Activated CD8-positive, alpha-beta T cell treated with anti-CD3 and anti-CD28 coated beads for 36 hours (primary cell): ENCODE measurements at places on chromosomes 12 and 14.

- no peak for DNase-seq
- H3K36me3 ChIP-seq, result no peaks in the 10 kb centered on the region
- H3K4me3 ChIP-seq, result no peak overlapping the region
Observed at GRCh38 chr12:106049105-106049504, 89.6 kb downstream of the NUAK1 start.

- DNase-seq, result peak; percentile 7
- H3K27me3 ChIP-seq, result no peaks in the 10 kb centered on the region
- H3K4me3 ChIP-seq, result peak overlapping the region; percentile 79
- peak overlapping the region; percentile 94 for H3K27ac ChIP-seq
Observed at GRCh38 chr14:22535126-22535525, 53.9 kb downstream of the DAD1 start.

DNA sequence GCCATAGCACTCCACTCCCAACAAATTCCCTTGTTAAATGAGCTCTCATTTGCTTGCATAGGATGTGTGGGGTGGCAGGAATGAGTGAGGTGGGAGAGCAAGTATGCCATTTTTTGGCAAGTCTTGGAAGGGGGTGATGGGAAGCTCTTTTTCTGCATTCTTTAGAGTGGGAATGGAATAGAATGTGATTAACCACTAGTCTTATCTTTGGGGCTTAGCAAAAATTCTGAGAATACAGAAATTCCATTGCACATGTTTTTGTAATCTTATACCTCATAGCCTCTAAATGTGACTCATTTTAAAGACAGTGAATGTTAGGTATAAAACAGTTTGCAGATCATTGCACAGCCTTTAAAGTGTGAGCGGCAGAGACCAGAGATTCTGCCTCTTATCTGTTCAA lies 28.4 kb upstream of the NEDD1 start:
- H3K27me3 ChIP-seq, result peaks cover 4% of the 10 kb centered on the region
- no peak for DNase-seq
- H3K4me3 ChIP-seq, result no peak overlapping the region
- H3K36me3 ChIP-seq, result no peaks in the 10 kb centered on the region
- no peak overlapping the region for H3K27ac ChIP-seq
- H3K4me1 ChIP-seq, result no peaks in the 10 kb centered on the region

GRCh38 chr14:22538671-22539228 lies 50.3 kb downstream of the DAD1 start:
- no peaks in the 10 kb centered on the region for H3K27me3 ChIP-seq
- H3K27ac ChIP-seq, result peak overlapping the region; percentile 94
- peaks cover 86% of the 10 kb centered on the region for H3K4me1 ChIP-seq
- DNase-seq, result peak; percentile 19
- peaks cover 95% of the 10 kb centered on the region for H3K36me3 ChIP-seq

DNA sequence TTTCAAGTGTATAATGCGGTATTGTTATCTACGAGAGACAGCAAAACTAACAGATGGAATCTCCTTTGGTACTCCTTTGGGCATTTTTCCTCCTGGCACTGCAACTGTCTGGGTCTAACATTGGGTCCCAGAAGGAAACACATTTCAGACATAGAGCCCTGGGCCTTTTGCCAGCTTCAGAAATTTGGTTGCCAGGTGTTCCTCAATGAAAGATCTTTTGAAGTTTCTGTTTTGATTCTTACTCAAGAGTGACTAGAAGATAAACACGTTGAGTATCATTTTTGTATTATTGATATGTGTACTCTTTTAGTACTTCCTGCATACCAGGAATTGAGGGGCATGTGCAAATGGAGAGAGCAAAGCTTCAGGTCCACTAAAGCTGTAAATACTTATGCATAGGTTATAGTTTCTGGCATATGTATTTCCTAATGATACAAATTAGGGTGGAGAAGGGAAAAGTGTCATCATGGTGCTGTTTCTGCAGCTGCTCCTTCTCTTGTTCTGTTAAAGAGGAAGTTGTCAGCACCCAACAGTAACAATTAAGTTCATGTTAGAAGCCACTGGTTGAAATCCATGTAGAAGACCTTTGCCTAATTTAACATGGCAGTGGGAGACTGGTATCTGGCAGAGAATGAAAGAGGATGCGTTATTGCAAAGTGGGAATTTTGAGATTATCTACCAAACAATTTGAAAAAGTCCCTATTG lies 53.5 kb downstream of the SLC38A6 start:
- no peak overlapping the region for H3K4me3 ChIP-seq
- H3K36me3 ChIP-seq, result no peaks in the 10 kb centered on the region
- H3K4me1 ChIP-seq, result peaks cover 6% of the 10 kb centered on the region

DNA sequence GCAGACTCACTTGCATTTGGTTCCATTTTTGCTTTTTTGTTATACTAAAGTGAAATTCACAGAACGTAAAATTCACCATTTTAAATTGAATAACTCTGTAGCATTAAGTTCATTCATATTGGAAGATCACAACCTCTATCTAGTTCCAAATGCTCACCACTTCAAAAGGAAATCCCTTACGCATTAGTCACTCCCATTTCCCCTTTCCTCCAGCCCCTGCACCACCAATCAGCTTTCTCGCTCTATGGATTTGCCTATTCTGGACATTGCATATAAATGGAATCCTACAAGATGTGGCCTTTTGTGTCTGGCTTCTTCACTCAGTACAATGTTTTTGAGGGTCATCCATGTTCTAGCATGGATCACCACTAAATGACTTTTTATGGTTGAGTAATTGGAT lies 294.5 kb downstream of the KSR2 start:
- H3K4me3 ChIP-seq, result no peak overlapping the region
- H3K36me3 ChIP-seq, result no peaks in the 10 kb centered on the region
- no peaks in the 10 kb centered on the region for H3K27me3 ChIP-seq
- H3K27ac ChIP-seq, result no peak overlapping the region
- DNase-seq, result no peak
- H3K4me1 ChIP-seq, result no peaks in the 10 kb centered on the region

GRCh38 chr12:93419388-93420034 lies 22.2 kb downstream of the UBE2N start:
- peak overlapping the region; percentile 31 for H3K27ac ChIP-seq
- H3K4me3 ChIP-seq, result no peak overlapping the region
- no peak for DNase-seq
- peaks cover 85% of the 10 kb centered on the region for H3K4me1 ChIP-seq
- H3K36me3 ChIP-seq, result peaks cover 6% of the 10 kb centered on the region

DNA sequence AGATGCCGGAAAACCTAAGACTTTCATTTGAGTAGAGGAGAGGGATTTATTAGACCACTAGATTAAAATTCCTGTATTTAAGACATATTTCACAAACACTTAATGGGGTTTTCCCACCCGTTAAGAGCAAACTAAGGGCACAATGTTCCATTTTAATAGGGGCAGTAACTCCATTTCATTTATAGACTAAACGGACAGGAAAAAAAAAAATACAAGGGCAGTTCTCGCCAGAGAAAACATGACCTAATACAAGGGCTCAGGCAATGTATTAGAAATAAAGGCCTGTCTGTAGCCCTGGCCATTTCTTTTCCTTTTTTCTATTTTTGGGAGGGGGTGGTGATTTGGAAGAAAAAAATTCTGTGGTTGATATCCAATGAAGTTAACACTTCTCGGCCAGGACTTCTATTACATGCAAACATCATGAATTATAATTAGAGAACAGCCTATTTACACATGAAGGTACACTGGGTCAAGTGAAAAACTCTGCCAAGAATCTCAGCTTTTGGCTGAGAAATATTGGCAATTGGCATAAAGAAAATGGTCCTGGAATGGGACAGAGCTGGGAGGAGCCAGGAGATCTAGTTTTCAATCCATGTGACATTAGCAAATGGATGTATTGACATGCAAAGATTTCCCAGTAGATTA lies 641.1 kb upstream of the TBX3 start:
- no peak overlapping the region for H3K4me3 ChIP-seq
- no peaks in the 10 kb centered on the region for H3K27me3 ChIP-seq
- H3K4me1 ChIP-seq, result no peaks in the 10 kb centered on the region
- no peaks in the 10 kb centered on the region for H3K36me3 ChIP-seq
- DNase-seq, result no peak
- no peak overlapping the region for H3K27ac ChIP-seq

- peaks cover 17% of the 10 kb centered on the region for H3K27me3 ChIP-seq
- H3K27ac ChIP-seq, result no peak overlapping the region
- no peak overlapping the region for H3K4me3 ChIP-seq
Observed at GRCh38 chr14:104036212-104036611, 49.3 kb upstream of the ASPG start.

GRCh38 chr14:69713993-69714679 lies 52.8 kb upstream of the SRSF5 start:
- no peaks in the 10 kb centered on the region for H3K27me3 ChIP-seq
- no peak for DNase-seq
- H3K4me1 ChIP-seq, result peaks cover 30% of the 10 kb centered on the region
- no peak overlapping the region for H3K27ac ChIP-seq
- peaks cover 36% of the 10 kb centered on the region for H3K36me3 ChIP-seq

- peaks cover 42% of the 10 kb centered on the region for H3K36me3 ChIP-seq
- peak overlapping the region; percentile 72 for H3K27ac ChIP-seq
- DNase-seq, result peak; percentile 11
- no peak overlapping the region for H3K4me3 ChIP-seq
Observed at GRCh38 chr14:65731933-65732506, 319.5 kb downstream of the FUT8 start.

- no peaks in the 10 kb centered on the region for H3K36me3 ChIP-seq
- peaks cover 5% of the 10 kb centered on the region for H3K27me3 ChIP-seq
- H3K27ac ChIP-seq, result no peak overlapping the region
Observed at GRCh38 chr12:114190971-114191370, 215.0 kb downstream of the TBX5 start.

GRCh38 chr14:67998834-67999233 lies 179.3 kb downstream of the RAD51B start:
- H3K4me3 ChIP-seq, result no peak overlapping the region
- no peak overlapping the region for H3K27ac ChIP-seq
- H3K36me3 ChIP-seq, result no peaks in the 10 kb centered on the region
- H3K27me3 ChIP-seq, result no peaks in the 10 kb centered on the region
- DNase-seq, result no peak

- peaks cover 84% of the 10 kb centered on the region for H3K4me1 ChIP-seq
- H3K27ac ChIP-seq, result peak overlapping the region; percentile 46
- DNase-seq, result no peak
- H3K4me3 ChIP-seq, result no peak overlapping the region
Observed at GRCh38 chr12:19453961-19454360, 14.7 kb downstream of the AEBP2 start.

DNA sequence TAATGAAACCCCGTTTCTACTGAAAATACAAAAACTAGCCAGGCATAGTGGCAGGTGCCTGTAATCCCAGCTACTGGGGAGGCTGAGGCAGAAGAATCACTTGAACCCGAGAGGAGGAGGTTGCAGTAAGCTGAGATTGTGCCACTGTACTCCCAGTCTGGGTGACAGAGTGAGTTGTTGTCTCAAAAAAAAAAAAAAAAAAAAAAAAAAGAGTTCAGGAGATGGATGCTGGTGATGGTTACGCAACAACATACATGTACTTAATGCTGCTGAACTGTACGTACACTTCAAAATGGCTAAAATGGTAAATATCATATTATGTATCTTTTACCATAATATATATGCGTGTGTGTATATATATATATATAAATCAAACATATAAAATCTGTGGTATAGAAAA lies 29.0 kb downstream of the ACTN1 start:
- peak overlapping the region; percentile 90 for H3K27ac ChIP-seq
- no peak for DNase-seq
- H3K4me3 ChIP-seq, result no peak overlapping the region
- no peaks in the 10 kb centered on the region for H3K27me3 ChIP-seq

DNA sequence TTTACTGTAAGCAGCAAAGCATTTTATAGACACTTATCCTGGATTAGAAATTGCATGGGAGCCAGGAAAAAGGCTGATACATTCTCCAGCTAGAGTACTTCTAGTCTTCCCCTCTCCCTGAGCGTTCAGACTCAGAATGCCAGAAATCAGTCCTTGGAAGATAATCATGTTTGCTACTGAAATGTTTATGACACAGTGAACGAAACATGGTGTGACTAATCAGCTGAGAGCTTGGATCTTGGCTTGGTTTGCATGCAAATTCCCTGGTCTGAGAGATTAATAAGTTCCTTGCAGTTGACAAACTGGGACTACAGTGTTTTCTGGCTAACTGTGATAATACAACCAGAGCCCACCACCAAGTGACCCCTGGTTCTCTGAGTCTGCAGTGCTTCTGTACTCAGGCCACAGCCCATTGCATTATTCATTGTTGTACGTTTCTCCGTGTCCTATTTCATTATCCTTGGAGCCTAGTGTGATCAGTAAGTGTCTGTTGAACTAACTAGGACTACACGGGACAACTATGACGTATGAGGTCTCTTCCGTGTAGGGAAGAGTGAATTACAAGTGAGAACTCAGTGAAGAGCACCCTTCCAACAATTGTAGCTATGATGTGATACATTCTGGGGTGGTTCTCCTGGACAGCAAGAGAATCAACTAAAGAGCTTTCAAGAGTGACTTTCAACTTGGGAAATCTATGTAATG lies 34.6 kb upstream of the EVL start:
- no peak overlapping the region for H3K27ac ChIP-seq
- no peak for DNase-seq
- no peaks in the 10 kb centered on the region for H3K36me3 ChIP-seq
- no peaks in the 10 kb centered on the region for H3K4me1 ChIP-seq
- no peak overlapping the region for H3K4me3 ChIP-seq

DNA sequence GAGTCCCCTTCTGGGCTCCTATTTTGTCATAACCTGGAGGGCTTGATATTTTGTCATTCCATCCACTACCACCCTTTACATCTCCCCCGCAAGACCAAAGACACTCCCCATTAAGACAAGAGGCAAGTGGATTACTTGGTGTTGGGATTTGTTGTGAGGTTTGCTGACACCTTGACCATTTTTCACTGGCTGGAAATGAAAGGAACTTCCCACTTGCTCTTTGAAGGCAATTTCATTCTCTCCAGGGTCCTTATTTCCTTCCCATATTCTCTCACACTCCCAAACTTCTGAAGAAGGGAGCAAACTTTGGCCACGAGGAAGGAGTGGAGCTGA lies 14.9 kb downstream of the AGAP2 start:
- H3K4me3 ChIP-seq, result no peak overlapping the region
- no peak for DNase-seq
- H3K27me3 ChIP-seq, result no peaks in the 10 kb centered on the region
- H3K4me1 ChIP-seq, result peaks cover 6% of the 10 kb centered on the region

DNA sequence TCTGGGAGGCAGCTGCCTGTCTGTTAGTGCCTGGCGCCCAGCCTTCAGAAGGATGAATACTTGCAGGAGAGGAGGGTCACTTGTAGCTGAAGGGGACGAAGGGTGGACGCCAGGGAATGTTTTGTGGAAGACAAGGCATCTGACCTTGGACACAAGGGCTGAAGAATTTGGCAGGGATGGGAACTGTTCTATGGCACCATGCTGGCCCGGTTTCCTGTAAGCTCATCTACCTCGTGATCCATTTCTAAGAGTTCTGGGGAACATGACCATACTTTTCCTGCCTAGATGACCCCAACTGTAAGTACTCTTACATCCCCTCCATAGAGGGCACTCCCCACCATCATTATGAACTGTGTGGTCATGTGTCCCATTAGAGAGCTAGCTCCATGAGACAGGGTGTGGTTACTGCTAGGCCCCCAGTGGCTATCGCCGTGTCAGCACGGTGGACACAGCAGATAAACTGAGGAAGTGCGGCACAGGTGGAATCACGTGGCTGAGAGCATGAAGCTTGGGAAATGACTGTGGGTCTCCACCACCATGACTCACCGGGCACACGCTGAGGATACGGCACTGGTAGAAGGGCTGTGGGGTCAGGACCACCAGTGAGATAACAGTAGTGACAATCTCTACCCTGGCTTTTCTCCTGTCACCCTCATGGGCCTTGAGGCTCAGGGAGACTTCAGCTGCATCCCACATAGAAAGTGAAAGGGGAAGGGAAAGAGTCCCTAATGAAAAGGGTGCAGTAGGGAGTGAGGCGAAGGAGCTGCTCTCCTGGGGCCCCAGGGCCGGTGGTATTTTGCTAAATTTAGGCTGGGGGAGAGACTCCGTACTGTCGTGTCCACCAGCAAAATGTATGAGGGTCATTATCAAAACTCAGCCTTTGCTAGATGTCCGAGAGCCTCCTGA lies 252.6 kb downstream of the FOXN3 start:
- H3K27me3 ChIP-seq, result no peaks in the 10 kb centered on the region
- peak overlapping the region; percentile 64 for H3K27ac ChIP-seq
- no peak overlapping the region for H3K4me3 ChIP-seq
- H3K4me1 ChIP-seq, result peaks cover 31% of the 10 kb centered on the region
- peaks cover 49% of the 10 kb centered on the region for H3K36me3 ChIP-seq
